ENCODE measurements at places on chromosomes 7 and 10. TPM values are rescaled to one million over a fixed set of nuclear protein-coding genes. Genes with fewer than 3 reads are reported as not detected.

RBP3 gene
- not detected for total RNA-seq

C10orf143 gene
- 4.8 TPM for total RNA-seq

CPEB3 gene
- total RNA-seq = 9.7 TPM

CHST15 gene
- total RNA-seq = 23.5 TPM

DNA sequence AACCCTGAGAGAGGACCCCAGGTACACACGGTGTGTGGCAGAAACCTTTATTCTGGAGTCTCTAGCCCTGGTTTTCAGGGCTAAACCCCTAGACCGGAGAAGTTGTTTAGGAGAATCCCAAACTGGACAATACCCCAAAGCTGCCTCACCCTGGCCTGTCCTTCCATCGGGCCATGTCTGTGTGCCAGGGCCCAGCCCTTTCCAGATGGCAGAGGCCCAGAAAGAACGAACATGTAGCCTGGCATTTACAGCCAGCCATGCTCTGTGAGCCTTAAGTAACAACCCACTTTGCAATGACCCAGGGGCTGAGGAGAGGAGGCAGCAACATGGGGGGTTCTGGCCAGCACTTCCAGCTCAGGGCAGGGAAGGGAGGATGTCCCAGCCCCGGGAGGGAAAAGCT lies 142.1 kb downstream of the NEURL1 start:
- no peak for DNase-seq

- no peak for DNase-seq
Observed at GRCh38 chr10:6813306-6813705, 233.2 kb upstream of the PRKCQ start.

DNA sequence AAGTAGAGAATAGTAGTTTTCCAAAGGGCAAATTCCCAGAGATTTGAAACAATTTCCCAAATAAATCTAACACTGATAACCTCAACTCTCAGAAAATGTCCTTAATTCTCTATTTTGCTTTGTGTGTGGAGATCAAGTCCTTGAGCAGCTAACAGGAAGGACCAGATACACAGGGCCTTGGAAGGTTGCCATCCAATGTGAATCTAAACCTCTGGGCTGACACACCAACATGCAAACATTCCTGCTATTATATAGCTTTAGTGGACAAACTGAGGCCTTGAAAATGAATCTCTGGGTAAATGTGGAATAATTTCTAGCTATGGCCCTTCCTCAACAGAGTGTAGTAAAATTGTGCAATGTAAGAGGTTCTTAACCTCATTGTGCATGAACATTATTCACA lies 44.1 kb upstream of the PARD3 start:
- no peak for DNase-seq

DNA sequence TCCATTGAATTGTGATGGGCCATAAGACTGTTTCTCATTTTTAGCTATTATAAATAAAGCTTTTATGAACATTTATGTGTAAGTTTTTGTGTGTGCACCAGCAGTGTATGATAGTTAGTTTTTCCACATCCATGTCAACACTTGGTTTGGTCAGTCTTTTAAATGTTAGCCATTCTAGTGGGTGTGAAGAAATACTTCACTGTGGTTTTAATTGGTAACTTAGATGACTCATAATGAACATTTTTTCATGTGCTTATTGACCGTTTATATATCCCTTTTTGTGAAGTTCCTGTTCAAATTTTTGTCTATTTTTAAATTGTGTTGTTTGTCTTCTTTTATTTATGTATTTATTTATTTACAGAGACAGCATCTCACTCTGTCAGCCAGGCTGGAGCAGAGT lies 23.6 kb upstream of the PDK4 start:
- DNase-seq = no peak

DNA sequence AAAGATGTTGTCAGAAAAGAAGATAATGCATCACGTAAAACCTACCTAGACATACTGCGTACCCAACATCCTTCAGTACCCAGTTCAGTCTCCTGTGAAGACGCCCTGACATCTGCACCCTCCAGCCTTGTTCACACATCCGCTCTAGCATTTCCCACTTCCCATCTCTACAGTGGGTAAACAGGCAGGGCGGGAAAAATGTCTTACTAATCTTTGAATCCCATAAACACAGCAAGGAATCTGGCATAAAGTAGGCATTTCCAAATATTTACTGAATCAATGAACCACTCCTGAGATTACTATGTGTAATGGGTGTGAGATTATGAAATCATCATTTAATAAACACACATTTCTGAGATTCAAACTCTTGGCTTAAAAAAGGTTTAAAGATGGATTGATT lies 132.8 kb downstream of the GLI3 start:
- no peak for DNase-seq

GRCh38 chr10:47176903-47177868 lies 122.8 kb upstream of the GDF10 start:
- DNase-seq = no peak

DNA sequence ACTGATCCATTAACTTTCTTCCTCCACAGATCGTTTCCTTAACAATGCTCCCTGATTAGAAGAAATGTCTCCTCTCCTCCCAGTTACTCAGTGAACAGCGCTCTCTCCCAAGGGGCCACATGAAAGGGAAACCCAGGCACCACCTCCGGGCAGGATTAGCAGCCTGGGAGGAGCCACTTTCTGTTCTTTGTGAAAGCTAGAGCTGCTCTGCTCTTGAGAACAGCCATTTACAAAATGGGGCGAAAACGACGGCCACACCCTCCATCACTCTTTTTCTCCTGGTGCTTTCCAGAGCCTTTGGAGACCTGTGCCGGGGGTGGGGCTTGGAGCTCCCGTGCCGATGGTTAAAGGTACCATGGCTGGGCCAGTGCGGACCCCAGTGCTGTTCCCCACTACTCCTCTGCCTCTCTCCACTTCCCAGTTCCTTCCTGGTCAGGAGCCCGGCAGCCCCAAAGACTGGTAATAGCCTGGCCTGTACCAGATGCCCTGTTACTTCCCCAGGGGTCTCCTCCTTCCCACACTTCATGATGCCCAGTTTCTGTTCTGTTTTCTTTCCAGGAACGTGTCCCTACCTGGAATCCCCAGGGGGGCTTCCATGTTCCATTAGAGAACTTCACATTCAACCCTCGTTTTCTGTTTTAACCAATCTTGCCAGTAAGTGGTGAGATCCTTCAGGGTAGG lies 402.9 kb upstream of the GALNT17 start:
- DNase-seq = no peak

GRCh38 chr7:121083790-121084251 lies 95.3 kb downstream of the CPED1 start:
- no peak for DNase-seq

DNA sequence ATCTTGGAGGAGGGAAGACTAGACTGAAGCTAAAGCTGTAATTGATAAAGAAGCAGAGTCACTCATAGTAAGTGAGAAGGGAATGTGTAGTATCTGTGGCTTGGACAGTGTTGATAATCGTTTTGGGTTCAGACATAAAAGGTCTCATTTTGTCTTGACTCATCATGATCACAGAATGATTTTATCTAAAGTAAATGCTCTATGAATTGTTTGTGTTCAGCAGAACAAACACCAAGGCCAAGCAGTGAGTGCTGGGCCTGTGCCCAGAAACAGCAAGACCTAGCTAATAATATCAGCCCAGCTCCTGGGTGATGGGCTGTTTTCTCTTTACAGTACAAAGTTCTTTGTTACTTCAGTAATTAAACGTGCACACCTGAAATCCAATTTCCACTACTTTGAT lies 26.7 kb upstream of the CD36 start:
- DNase-seq = peak; percentile 89

- DNase-seq = no peak
Observed at GRCh38 chr10:127046975-127047877, 142.0 kb downstream of the DOCK1 start.

- no peak for DNase-seq
Observed at GRCh38 chr7:27958933-27959548, 219.1 kb downstream of the TAX1BP1 start.

GRCh38 chr10:95559896-95560277 lies 1.3 kb downstream of the SORBS1 start:
- no peak for DNase-seq

- no peak for DNase-seq
Observed at GRCh38 chr7:18829858-18830285, 287.6 kb downstream of the TWIST1 start.
